Astrocyte (in vitro differentiated cells and primary cell): ENCODE measurements at places on chromosomes 16 and 17. TPM values are rescaled to one million over a fixed set of nuclear protein-coding genes. Genes with fewer than 3 reads are reported as not detected.
A peak's percentile ranks its signal among the peaks of the same experiment; 100 is the strongest.

SEPTIN1 gene
- total RNA-seq: 0.48 and 0.96 TPM in 2 replicates

DNA sequence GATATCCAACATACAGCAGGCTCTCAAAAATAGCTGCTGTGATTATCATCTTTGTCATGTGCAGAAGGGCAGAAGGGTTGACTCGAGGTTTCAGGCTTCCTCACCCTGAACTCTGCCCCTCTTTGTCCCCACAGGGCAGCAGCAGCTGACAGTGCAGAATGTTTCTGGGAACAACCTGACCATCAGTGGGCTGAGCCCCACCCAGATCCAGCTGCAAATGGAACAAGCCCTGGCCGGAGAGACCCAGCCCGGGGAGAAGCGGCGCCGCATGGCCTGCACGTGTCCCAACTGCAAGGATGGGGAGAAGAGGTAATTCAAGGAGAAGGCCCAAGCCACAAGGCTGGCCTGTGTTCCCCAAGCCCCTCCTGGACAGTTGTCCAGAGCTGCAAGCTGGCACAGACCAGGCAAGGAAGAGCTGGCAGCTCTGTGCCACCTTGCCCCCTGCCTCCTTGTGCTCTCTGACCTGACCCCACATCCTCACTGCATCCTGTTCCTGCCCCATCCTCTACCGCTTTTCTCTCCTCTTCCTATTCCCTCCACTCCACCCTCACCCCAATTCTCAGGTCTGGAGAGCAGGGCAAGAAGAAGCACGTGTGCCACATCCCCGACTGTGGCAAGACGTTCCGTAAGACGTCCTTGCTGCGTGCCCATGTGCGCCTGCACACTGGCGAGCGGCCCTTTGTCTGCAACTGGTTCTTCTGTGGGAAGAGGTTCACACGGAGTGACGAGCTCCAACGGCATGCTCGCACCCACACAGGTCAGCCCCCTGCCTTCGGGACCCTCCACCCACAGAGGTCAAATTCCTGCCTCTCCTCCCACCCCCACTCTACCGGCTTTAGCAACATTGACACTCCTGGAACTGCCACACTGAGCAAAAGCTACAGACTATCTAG lies 16.3 kb upstream of the PNPO start:
- peak; percentile 32 for DNase-seq

CEMP1 gene
- total RNA-seq: not detected in 2 replicates

TERB1 gene
- total RNA-seq: 0.16 and 0.50 TPM in 2 replicates

MRPS34 gene
- 74.0 and 80.2 TPM in 2 replicates for total RNA-seq

ADORA2B gene
- total RNA-seq: 4.0 and 5.5 TPM in 2 replicates

DNA sequence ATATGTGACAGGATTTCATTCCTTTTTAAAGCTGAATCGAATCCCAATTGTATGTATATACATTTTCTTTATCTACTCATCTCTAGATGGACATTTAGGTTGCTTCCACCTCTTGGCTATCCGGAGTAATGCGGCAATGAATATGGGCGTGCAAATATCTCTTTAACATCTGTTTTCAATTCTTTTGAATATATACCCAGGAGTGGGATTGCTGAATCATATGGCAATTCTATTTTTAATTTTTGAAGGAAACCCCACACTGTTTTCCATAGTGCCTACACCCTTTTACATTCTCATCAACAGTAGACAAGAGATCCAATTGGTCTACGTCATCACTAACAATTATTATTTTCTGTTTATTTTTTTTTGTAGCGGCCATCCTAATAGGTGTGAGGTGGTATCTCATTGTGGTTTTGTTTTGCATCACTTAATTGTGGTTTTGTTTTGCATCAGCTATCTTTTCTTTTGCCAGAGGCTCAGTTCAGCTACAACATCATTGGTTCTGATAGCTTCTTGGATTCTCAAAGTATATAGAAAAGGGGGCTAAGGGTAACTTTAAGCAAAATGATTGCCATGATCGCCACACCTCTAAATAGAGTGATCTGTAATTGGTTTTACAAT lies 25.6 kb upstream of the MAP2K6 start:
- DNase-seq: no peak

GRCh38 chr17:20174588-20175265 lies 165.6 kb downstream of the SPECC1 start:
- DNase-seq: peak; percentile 82

STX1B gene
- total RNA-seq: 10.7 and 11.0 TPM in 2 replicates

C16orf96 gene
- total RNA-seq: 0.20 and 0.38 TPM in 2 replicates

DNA sequence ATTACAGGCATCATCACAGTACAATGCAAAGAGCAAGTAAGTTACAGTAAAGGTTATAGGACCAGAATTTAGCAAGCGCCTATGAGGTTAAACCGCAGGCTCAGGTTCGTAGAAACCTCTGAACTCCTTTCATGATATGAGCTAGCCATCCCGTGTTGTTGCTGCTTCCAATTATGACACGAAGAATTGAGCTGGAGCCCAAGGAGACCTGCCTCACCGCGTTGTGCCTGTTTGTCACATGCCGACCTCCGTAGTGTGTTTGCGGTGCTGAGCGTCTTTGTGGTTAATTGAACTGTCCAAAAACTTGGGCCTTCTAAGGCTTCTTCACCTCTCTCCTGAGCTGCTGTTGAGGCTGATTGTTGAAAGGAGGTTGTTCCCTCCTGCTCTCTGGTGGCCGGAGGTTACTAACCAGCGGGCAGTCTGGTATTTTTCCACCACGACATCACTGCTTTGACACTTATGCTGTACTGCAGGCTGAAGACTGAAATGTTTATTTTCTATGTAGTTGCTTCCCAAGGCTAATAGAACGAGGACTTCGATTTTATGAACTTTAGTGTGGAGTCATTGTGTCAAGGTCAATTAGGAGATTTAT lies 67.5 kb downstream of the SEC14L1 start:
- DNase-seq: peak; percentile 25

GRCh38 chr17:36111068-36111490 lies 7.5 kb downstream of the CCL4 start:
- no peak for DNase-seq

DNA sequence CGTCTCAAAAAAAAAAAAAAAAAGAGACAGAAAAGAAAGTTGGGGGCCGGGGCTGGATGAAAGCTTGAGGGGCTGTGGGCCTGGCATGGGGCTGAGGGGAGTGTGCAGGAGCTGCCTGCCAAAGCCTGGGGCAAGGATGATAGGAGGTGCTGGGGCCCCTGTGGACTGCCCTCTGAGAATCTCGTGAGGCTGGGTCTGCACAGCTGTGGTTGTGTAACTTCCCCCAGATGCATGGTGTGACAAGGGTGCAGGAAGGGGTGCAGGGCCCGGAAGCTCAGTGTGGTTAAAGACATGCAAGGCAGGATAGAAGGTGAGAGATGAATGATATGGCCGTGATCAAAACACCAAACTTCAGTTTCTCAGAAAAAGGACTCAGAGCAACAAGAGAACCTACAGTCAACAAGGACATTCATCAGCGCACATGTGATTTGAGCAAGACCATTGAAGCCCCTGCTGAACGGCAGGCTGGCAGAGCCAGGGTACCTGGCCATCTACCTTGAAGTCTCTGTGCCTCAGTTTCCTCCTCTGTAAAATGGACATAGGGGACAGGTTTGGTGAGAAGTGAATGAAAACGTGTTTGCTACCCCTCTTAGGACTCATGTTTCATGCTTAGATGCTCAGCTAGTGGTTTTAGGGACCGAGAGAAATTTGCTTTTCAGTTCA lies 9.6 kb downstream of the IL32 start:
- DNase-seq: no peak

DNA sequence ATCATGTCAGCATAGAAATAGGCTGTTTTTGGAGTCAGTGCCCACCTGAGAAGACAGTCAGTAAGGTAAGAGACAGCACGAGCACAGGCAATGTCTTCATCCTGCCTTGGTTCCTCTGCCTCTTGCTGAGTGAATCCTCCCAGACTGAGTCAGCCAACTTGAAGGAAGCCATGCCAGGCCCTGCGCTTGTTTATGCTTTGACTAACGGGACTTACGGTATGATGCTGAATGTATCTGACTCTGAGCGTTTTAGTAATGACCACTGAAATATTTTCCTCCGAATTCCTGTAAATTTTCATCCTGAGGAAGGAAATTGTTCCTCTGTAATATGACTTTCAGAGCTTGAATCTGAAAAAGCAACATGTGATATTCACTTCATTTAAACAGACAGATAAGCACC lies 18.0 kb downstream of the C17orf67 start:
- DNase-seq: peak; percentile 56

- DNase-seq: no peak
Measured at GRCh38 chr16:61891460-61891859, 144.8 kb downstream of the CDH8 start.

GRCh38 chr16:81143921-81144471 lies 47.8 kb upstream of the GCSH start:
- DNase-seq: no peak

- no peak for DNase-seq
Measured at GRCh38 chr17:72554508-72554907, 433.7 kb downstream of the SOX9 start.

GNG13 gene
- total RNA-seq: not detected in 2 replicates

GRCh38 chr16:80330150-80330549 lies 210.6 kb upstream of the DYNLRB2 start:
- DNase-seq: no peak

GRCh38 chr17:36722121-36722902 lies 120.9 kb downstream of the MRM1 start:
- peak; percentile 34 for DNase-seq

DNA sequence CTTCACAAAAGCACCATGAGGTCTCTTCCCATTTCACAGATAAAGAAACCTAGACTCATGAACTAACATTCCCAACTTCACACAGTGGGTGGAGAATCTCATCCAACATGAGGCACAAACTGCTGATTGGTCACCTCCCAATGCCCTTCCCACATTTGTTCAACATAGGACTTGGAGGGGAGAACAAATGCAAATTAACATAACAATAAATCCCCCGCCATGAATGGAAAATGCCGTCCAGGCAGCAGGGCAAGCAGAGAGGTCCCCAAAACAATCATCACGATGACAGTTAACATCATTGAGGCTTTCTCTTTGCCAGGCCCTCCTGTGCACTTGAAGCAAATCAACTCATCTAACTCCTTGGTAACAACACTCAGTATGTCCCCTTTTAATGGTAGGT lies 185.3 kb downstream of the TMEM132E start:
- DNase-seq: no peak

OR1A1 gene
- not detected in 2 replicates for total RNA-seq

SDR42E1 gene
- not detected in 2 replicates for total RNA-seq

SLFN12 gene
- 39.3 and 52.5 TPM in 2 replicates for total RNA-seq

HYDIN gene
- 1.1 and 1.4 TPM in 2 replicates for total RNA-seq

DNA sequence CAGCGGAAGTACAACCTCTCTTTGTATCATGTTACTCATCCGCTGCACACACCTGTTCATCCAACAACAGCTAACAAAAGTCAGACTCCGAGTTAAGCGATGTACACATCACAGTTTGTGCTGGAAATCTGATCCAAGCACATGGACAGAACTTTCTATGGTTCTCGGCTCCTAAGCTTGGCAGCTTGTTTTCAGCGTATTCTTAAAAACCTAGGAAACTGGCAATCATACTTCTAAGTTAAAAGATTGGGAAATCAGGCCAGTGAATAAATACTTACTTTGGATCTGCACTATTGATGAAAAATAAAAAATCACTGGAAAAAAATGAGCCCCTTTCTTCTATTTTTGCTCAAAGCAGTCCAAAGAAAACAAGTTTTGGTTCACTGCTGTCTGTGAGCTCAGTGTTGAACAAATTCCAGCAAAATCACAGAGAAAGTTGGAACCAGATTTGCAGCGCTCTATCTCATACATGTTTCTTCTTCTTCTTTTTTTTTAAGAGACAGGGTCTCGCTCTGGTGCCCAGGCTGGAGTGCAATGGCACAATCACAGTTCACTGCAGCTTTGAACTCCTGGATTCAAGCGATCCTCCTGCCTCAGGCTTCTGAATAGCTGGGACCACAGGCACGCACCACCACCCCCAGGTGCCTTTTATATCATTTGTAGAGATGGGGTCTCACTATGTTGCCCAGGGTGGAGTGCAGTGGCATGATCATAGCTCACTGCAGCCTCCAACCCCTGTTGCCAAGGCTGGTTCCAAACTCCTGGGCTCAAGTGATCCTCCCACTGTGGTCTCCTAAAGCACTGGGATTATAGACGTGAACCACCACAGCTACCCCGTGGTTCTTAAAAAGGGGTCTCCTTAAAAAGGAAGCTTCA lies 71.6 kb upstream of the CREBBP start:
- peak; percentile 34 for DNase-seq

- no peak for DNase-seq
Measured at GRCh38 chr16:35298460-35299243, 1839.2 kb downstream of the TP53TG3F start.

GRCh38 chr16:85759631-85760419 lies 8.9 kb upstream of the C16orf74 start:
- DNase-seq: no peak

DNA sequence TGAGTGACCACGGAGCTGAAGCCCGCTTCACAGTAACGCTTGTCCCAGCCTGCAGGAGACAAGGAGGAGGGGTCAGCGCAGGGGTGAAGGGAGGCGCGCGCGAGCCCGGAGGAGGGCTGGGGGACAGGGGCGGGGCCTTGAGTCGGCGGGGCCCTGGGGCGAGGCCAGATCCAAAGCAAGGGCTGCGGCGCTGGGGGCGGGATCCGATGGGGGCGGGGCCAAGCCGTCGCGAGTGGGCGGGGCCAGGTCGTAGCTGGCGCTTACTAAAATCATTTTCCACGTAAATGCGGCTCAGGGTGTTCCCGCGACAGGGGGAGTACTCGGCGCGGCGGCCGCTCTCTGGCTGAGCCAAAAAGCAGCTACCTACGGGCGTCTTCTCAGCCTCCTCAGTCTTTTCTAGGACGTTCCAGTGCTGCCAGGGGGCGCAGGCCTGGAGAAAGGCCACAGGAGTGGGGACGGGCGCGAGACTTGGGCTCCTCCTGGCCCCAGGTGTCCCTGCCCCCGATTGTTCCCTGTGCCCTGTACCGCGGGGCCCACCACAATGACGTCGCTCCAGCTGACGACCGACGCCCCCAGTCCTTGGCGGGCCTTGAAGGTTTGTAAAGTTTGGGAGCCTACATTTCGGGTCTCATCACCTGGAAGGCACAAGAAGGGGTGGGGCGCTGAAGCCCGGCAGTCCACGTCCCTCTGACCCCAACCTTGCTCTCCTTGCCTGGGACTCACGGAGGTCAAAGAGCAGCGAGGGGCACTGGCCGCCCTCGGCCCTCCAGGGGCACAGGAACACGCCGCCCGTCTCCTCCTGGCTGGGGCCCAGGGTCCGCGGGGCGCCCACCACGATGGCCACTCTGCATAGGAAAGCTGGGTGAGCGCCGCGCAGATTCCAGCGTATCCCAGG lies 3.9 kb downstream of the ITGA2B start:
- peak; percentile 31 for DNase-seq

RND2 gene
- 1.3 and 2.3 TPM in 2 replicates for total RNA-seq

DNA sequence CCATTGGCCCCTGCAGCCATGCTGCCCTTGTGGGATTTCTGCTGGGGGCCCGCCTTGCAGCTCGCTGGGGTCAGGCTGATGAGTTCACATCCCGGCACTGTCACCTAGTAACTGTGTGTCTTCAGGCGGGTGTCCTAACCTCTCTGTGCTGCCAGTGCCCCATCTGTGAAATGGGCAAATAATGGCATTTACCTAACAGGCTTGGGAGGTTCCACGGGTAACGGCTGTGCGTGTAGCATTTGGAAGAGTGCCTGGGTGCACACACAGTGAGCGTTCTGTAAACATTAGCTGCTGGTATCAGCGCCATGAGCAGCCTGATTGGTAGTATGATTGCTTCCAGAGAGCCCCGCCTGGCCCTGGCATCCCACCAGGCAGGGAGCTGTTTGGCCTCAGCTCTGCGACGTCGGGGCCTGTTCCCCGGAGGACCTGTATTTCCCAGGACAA lies 167.3 kb upstream of the GSE1 start:
- DNase-seq: no peak
